ENCODE measurements at places on chromosomes 11 and 22.

DNA sequence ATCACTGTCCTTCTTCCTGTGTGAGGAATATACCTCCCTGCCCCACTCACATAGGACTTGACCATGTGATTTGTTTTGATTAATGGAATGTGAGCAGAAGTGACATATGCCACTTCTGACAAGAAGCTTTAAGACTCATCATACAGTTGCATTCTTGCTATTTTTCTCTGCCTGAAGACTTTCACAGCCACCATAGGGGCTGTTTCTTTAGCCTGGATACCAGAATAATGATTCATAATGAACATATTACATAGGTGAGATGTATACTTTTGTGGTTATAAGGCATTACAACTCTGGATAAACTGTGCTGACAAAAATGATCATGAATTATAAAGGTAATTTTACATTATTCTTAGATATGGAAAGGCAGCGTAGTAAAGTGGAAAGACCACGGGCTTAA is 798.0 kb downstream of the DLG2 start:
- no peak for DNase-seq

DNA sequence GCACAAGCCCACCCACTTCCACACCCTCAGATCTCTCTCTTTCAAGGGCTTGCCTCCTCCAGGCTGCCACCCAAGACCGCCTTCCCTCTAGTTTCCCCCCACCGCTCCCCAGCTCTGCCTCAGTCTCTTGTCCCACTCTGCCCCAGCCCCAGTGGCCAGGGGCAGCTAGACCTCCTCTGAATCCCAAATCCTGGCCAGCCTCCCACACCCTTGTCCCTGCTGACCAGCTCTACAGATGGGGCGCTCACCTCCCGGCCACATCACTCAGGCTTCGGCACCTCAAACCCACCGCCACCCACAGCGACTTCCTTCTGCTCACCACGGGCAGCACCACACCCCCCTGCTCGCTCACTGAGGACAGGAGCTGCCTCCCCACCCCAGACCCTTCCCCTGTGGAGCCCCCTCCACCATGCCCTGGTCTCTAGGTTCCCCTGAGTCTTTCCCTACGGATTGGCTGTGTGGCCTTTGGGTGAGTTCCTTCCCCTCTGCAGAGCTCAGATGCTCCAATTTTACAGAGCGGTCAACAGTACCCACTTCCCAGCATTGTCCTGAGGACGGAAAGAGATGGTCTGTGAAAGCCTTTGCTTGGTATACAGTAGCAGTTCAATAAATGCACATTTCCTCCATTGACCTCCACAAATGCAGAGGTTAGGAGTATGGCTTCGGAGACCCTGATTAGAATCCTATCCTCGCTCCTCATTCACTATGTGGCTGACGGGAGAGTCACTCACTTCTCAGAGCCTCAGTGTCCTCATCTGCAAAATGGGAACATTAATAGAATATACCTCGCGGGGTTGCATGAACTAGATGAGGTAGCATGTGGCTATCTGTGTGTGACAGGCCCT is 11.5 kb upstream of the SPI1 start:
- no peak for DNase-seq

GRCh38 chr11:288478-289397 is at the start of gene PGGHG:
Gene PGGHG, plus strand, starts transcription at chr11:289126. Its CDS starts 691 bp downstream, at chr11:289817.
- DNase-seq = no peak

DNA sequence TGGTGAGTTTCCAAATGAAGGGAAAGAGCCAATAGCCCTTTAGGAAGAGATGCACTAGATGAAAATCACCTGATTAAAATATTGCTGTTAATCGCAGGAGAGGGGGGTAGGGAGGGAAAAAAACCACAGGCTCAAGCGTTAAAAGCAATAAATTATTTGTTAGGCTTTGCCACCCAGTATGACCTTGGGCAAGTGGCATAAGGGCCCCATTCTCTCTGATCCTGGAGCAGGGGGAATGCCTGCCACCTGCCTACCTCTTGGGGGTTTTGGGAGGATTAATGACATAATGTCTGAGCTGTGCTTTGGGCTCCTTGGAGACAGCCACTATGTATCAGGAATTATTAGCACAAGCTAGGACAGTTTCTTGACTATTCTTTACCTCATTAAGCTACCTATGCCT is 80.0 kb downstream of the ZNRF3 start:
- DNase-seq = no peak

- DNase-seq = no peak
Measured at GRCh38 chr11:46907606-46908005, 10.7 kb downstream of the LRP4 start.

- no peak for DNase-seq
Measured at GRCh38 chr11:65708451-65708850, 3.6 kb upstream of the KAT5 start.

GRCh38 chr22:20089226-20089976 is 9.4 kb downstream of the DGCR8 start:
- no peak for DNase-seq

GRCh38 chr11:61328351-61328750 is 4.6 kb downstream of the DDB1 start:
- DNase-seq = no peak

- DNase-seq = no peak
Measured at GRCh38 chr11:32253706-32254105, 162.8 kb downstream of the RCN1 start.

- DNase-seq = peak; percentile 97
Measured at GRCh38 chr11:72080326-72081183, at the start of the genes LRRC51 and NUMA1. Gene LRRC51, plus strand, starts transcription at chr11:72080850. Its CDS starts 8,234 bp downstream, at chr11:72089084. Gene NUMA1, minus strand, starts transcription at chr11:72080542. Its CDS starts 44,599 bp downstream, at chr11:72035943.

- DNase-seq = no peak
Measured at GRCh38 chr11:2219318-2220017, 47.9 kb upstream of the TH start.

DNA sequence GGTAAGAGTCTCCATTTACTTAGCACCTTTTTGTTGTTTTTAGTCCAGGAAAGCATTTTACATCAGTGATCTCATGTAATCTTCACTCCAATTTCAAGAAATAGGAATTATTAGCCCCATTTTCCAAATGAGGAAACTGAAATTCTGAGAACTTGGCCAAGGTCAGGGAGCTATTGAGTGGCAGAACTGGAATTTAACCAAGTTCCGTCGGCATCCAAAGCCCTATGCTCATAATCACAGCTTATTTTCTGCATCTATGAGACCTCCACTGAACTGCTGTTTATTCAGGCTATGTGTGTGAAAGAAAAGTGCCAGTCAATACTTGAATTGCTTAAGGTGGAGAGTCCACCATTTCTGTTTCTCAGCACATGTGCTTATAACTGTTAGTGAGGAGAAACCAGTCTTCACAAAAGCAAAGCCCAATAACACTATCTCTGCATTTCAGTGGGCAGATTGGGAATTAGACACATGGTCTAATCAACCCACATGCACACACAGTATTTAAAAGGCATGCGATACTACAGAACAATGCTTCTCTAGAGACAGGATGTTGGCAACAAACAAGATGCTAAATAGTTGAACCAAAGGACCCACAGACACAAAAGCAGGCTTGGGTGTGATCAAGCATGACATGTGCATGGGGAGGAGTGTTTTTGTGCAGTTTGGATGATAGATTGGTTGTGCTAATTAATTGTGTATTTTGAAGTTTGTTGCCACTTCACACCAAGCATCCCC is 780.6 kb downstream of the OPCML start:
- DNase-seq = no peak

GRCh38 chr11:44698252-44698912 is 28.4 kb upstream of the TSPAN18 start:
- DNase-seq = no peak

DNA sequence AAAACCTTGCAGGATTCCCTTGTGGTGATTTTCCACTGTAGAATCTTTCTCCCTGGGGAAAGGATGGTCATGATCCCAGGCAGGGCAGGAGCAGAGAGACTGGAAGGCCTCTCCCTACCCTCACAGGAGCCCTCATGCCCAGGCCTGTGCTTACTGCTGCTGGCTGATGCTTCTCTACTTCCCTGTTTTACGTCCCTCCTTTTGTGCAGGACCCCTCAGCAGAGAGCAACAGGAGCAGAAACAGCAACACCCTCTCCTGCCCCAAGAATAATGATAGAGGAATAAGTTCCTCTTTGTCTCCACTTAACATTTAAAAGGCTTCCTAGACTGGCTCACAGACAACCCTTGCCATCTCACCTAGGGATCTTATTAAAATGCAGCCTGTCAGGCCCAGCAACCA is 3.6 kb downstream of the ISX start:
- no peak for DNase-seq

GRCh38 chr22:19057539-19057938 is 64.7 kb downstream of the DGCR2 start:
- DNase-seq = no peak

DNA sequence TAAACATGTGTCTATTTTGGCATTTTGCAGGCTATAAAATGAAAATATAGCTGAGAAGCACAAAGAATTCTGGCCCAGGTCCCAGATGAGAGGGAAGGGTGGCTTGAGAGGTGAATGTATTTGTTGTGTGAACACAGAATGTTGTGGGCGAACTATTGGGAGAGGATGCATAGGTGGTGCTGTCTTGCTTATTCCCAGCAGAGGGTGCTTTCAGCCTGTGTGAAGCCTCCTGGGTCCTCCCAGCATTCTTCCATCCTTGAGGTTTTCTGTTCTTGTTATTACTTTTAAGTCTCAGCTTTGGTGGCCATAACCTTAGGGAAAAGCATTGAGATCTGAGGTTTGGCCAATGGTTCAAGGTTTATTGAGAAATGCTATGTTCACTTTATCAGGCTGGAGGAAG is 108.7 kb upstream of the SNX19 start:
- no peak for DNase-seq

- no peak for DNase-seq
Measured at GRCh38 chr22:50089682-50090411, at the start of gene MOV10L1. Gene MOV10L1, plus strand, starts transcription at chr22:50090006. Its CDS starts 83 bp downstream, at chr22:50090089.

GRCh38 chr22:48923996-48924395 is 903.7 kb downstream of the BRD1 start:
- DNase-seq = no peak

- DNase-seq = no peak
Measured at GRCh38 chr11:59573216-59573615, 42.4 kb downstream of the OSBP start.

GRCh38 chr11:124877910-124878758 is 12.9 kb downstream of the ROBO3 start:
- no peak for DNase-seq

- no peak for DNase-seq
Measured at GRCh38 chr22:27224485-27225374, 567.3 kb downstream of the MIAT start.

- no peak for DNase-seq
Measured at GRCh38 chr11:92401520-92401919, 176.9 kb downstream of the FAT3 start.

DNA sequence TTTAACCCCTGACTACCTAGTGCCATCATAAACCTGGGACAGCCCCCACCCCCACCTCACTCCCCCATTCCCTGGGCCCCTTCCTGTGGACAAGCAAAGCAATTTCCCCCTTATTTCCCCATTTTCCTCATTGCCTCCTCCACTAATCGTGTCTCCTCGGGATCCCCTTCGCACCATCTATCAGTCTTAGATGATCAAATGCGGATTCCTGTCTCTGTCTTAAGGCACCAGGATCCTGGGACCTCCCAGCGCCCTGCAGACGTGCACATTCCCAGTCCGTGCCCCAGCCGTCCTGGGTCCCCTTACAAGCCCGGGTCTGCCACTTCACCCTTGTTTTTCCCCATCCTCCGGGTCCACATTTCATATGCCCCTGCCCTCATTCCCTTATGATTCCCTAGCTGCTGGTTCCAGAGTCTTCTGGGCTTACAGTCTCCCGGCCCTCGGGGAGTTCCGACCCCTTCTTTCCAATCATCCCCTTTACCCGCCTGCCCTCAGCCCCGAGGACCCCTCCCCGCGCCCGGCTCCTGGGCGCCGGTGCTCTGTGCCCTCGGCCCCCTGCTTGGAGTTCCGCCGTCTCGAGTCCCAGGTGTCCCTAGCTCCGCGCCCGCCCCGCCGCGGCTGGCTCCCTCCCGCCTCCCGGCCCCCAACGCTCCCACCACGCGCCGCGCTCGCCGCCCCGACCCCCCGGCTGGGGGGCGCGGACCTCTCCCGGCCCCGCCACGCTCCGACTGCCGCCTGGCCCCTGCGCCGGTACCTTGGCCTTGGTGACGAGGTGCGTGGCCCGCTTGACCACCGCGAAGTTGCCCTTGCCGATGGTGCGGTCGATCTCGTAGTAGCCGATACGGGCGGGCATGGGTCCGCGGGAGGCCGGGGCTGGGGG is 599 bp downstream of the SIK3 start:
- no peak for DNase-seq

GRCh38 chr11:113596658-113597057 is 109.5 kb downstream of the TMPRSS5 start:
- no peak for DNase-seq

DNA sequence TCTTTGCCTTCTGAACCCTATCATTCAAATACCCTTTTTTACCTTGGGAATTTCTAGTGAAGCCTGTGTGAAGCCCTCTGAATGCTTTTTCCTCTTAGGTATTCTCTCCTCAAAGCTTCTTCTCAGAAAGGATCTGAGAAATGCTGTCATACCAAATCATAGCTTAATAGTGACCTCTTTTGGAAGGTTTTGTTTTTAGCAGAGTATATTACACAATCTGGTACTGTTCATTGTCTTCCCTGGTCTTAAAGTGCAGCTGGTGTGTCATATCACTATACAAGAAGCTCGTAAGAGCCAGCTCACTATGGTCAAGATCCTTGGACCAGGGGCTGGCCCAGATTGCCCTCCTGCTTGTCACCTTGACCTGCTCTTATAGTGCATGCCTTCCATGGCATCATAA is 204.4 kb upstream of the ANO5 start:
- DNase-seq = no peak

GRCh38 chr11:131802440-131803115 is 432.2 kb downstream of the NTM start:
- no peak for DNase-seq

Data from stimulated activated CD4-positive, alpha-beta T cell treated with anti-CD3 and anti-CD28 coated beads, Interleukin-12 subunit alpha, Interleukin-12 subunit beta, amount 100 ng/mL, for 48 hours (primary cell).